ENCODE measurements at places on chromosomes 2 and 18. TPM values are rescaled to one million over a fixed set of nuclear protein-coding genes. Genes with fewer than 3 reads are reported as not detected.

Gene PLEK
- not detected for total RNA-seq

DNA sequence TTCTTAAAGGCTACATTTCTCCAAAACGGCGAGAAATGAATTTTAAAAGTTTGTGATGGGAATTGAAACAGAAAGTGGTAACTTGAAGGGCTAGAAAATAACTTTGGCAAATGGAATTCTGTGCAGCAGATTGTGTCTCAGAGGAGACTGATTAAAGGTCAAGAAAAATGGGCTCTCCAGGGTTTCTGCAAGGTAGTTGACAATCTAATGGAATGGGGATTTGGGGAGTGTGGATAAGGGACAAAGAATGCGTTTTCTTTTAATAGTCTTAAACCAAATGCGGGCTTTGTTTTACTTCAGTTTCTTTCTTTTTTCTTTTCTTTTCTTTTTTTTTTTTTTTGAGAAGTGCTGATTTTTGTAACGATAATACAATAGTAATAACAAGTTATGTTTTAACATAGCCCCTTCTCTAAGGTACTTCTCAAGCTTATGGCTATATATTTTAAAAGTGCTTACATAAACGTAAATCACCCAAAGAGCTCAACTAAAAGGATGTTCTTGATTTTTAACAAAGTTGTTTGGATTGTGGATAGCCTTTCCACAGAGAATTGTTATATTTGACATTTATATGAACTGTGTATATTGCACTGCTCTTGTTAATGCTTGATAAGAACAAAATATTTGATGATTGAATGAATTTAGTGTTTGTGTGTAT, 36.6 kb downstream of the CAMKMT start:
- no peak overlapping the region for H3K27ac ChIP-seq
- H3K4me1 ChIP-seq = no peaks in the 10 kb centered on the region
- H3K36me3 ChIP-seq = no peaks in the 10 kb centered on the region
- no peak for DNase-seq
- no peak overlapping the region for H3K4me3 ChIP-seq
- no peaks in the 10 kb centered on the region for H3K27me3 ChIP-seq

DNA sequence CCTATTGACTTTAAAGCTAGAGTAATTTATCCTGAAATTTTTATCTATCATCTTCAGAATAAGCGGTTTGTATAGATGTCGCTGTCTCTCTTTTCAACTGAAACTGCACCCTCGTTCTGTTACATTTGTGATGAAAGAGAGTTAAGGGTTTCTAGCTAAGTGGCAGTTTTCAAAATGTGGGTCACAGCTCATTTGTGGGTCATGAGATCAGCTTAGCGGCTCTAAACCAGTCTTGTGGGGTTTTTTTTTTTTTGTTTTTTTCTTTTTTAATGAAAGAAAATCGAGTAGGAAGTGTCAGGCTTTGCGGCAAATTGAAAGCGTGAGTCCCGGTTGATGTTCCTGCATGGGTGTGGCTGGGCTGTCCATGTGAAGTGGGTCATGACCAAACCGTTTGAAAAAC, 31.2 kb downstream of the SALL3 start:
- no peak overlapping the region for H3K27ac ChIP-seq
- no peak for DNase-seq
- H3K4me3 ChIP-seq = no peak overlapping the region

DNA sequence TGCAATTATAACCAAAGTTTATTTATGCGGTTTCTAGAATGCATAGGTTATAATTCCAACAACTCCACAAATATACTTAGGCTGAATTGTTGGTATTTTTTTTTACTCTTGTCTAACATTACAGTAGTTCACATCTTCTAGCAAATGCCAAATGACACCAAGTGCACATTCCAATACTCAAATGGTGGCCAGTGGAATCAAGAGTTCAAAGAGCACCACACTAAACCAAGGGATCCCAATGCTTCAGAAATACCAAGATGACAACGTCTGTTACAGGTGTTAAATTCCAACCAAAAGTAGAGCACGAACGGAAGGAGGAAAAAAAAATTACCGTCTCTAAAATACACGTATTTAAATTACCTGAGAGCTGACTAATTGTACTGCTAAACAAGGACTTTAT, 136.2 kb downstream of the TMEM247 start:
- H3K4me1 ChIP-seq = peaks cover 33% of the 10 kb centered on the region
- H3K36me3 ChIP-seq = peaks cover 7% of the 10 kb centered on the region
- DNase-seq = no peak

Gene GLI2
- total RNA-seq = 49.1 TPM

- no peaks in the 10 kb centered on the region for H3K36me3 ChIP-seq
- no peak overlapping the region for H3K4me3 ChIP-seq
- peaks cover 26% of the 10 kb centered on the region for H3K4me1 ChIP-seq
- peaks cover 28% of the 10 kb centered on the region for H3K27me3 ChIP-seq
- no peak for DNase-seq
These were observed 8.2 kb upstream of the KCTD1 start for GRCh38 chr18:26556573-26556972.

- no peak overlapping the region for H3K4me3 ChIP-seq
- H3K36me3 ChIP-seq = no peaks in the 10 kb centered on the region
- H3K4me1 ChIP-seq = peaks cover 1% of the 10 kb centered on the region
- H3K27ac ChIP-seq = no peak overlapping the region
These were observed 24.7 kb upstream of the IL37 start for GRCh38 chr2:112886291-112886690.

Gene CD302
- total RNA-seq = 1.0 TPM

- no peaks in the 10 kb centered on the region for H3K4me1 ChIP-seq
- no peaks in the 10 kb centered on the region for H3K27me3 ChIP-seq
- H3K36me3 ChIP-seq = peaks cover 8% of the 10 kb centered on the region
- H3K4me3 ChIP-seq = no peak overlapping the region
- H3K27ac ChIP-seq = no peak overlapping the region
These were observed 320.9 kb upstream of the FSIP2 start for GRCh38 chr2:185417688-185418087.

- H3K4me3 ChIP-seq = no peak overlapping the region
- H3K4me1 ChIP-seq = peaks cover 33% of the 10 kb centered on the region
- DNase-seq = no peak
- no peak overlapping the region for H3K27ac ChIP-seq
- H3K36me3 ChIP-seq = no peaks in the 10 kb centered on the region
These were observed 54.0 kb downstream of the SCG2 start for GRCh38 chr2:223548194-223548593.

GRCh38 chr2:174335254-174335987, 667 bp downstream of the SP9 start:
- peaks cover 97% of the 10 kb centered on the region for H3K27me3 ChIP-seq
- H3K4me3 ChIP-seq = peak overlapping the region; percentile 88
- peaks cover 3% of the 10 kb centered on the region for H3K36me3 ChIP-seq
- no peak overlapping the region for H3K27ac ChIP-seq
- peak; percentile 22 for DNase-seq

Gene DSC2
- total RNA-seq = 10.2 TPM

- DNase-seq = no peak
- no peaks in the 10 kb centered on the region for H3K27me3 ChIP-seq
- H3K4me1 ChIP-seq = peaks cover 54% of the 10 kb centered on the region
- no peak overlapping the region for H3K4me3 ChIP-seq
- peaks cover 2% of the 10 kb centered on the region for H3K36me3 ChIP-seq
- H3K27ac ChIP-seq = peak overlapping the region; percentile 9
These were observed 44.8 kb downstream of the ARL4C start for GRCh38 chr2:234451852-234452625.

GRCh38 chr2:226973816-226974215, 138.0 kb downstream of the RHBDD1 start:
- no peak for DNase-seq
- H3K27me3 ChIP-seq = no peaks in the 10 kb centered on the region
- peaks cover 3% of the 10 kb centered on the region for H3K36me3 ChIP-seq
- H3K27ac ChIP-seq = no peak overlapping the region
- H3K4me1 ChIP-seq = peaks cover 32% of the 10 kb centered on the region

DNA sequence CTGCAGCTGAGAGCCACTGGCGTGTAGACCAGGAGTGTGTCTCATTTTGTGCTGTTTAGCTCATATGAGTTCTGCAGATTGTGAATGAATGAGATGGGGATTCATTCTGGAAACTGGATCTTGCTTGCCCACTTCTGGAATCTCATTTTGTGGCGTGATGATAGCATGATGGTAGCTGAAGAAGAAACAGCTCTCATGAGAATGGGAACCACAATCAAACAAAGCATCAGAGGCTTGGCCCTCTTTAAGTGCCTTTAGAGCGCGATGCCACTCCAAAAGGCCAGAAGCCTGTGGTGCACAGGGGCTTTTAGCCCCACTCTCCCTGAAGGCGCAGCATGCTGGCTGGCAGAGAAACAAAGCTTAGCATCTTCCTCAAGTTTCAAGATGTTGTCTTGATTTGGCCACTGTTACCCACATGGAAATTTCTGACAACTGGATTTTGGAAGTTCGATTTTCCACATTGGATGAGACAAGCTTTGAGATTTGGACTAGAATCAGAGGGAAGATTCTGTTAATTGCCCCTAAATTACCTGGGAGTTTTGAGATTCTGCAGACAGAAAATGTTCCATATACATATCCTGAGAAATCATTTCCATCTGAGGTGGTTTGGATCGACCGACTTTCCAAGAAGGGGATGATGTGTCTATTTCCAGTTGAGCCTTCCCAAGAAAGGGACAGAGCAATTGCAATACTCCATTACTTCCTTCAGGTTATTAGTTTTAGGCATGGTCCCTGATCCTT, 234.5 kb downstream of the VAPA start:
- H3K27me3 ChIP-seq = no peaks in the 10 kb centered on the region
- H3K4me1 ChIP-seq = peaks cover 11% of the 10 kb centered on the region
- H3K27ac ChIP-seq = no peak overlapping the region
- DNase-seq = no peak

Gene RAX
- not detected for total RNA-seq

- no peak overlapping the region for H3K4me3 ChIP-seq
- no peaks in the 10 kb centered on the region for H3K36me3 ChIP-seq
- no peaks in the 10 kb centered on the region for H3K27me3 ChIP-seq
These were observed 23.8 kb upstream of the ASPRV1 start for GRCh38 chr2:69985216-69985615.

- peaks cover 13% of the 10 kb centered on the region for H3K36me3 ChIP-seq
- H3K4me1 ChIP-seq = peaks cover 38% of the 10 kb centered on the region
- DNase-seq = no peak
- no peak overlapping the region for H3K4me3 ChIP-seq
These were observed 36.5 kb downstream of the GPD2 start for GRCh38 chr2:156472686-156473085.

- no peak for DNase-seq
- peaks cover 3% of the 10 kb centered on the region for H3K36me3 ChIP-seq
- no peak overlapping the region for H3K27ac ChIP-seq
These were observed 24.5 kb downstream of the CYP27A1 start for GRCh38 chr2:218806346-218806978.

GRCh38 chr2:197706839-197707207, 1.7 kb downstream of the MARS2 start:
- peaks cover 44% of the 10 kb centered on the region for H3K4me1 ChIP-seq
- H3K27me3 ChIP-seq = no peaks in the 10 kb centered on the region
- peak overlapping the region; percentile 95 for H3K4me3 ChIP-seq
- H3K27ac ChIP-seq = no peak overlapping the region
- H3K36me3 ChIP-seq = peaks cover 13% of the 10 kb centered on the region

DNA sequence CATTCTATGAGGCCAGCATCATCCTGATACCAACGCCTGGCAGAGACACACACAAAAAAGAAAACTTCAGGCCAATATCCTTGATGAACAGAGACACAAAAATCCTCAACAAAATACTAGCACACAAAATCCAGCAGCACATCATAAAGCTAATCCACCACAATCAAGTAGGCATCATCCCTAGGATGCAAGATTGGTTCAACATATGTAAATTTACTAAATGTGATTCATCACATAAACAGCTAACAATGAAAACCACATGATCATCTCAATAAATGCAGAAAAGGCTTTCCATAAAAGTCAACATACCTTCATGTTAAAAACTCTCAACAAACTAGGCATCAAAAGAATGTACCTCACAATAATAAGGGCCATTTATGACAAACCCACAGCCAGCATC, 65.3 kb downstream of the WDPCP start:
- H3K27ac ChIP-seq = no peak overlapping the region
- H3K27me3 ChIP-seq = no peaks in the 10 kb centered on the region
- peaks cover 28% of the 10 kb centered on the region for H3K36me3 ChIP-seq
- no peak overlapping the region for H3K4me3 ChIP-seq

DNA sequence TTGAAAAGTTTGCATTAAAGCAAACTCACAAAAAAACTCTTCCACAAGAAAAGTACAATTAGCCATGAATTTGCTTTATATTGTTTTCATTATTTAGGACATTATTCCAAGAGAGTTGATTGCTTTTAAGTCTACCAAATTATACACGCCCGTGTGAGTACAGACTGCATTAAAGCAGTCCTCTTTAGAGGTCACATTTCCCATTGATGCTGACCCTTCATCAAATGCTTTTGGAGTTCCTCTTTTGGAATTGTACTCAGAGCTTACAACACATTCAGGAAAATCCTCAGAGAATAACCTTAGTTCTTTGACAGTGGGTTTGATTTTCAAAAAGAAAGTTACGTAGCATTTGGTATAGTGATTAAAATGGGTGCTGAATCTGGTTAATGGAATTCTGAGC, 256.1 kb downstream of the CDH2 start:
- no peaks in the 10 kb centered on the region for H3K36me3 ChIP-seq
- H3K27ac ChIP-seq = peak overlapping the region; percentile 37
- no peaks in the 10 kb centered on the region for H3K27me3 ChIP-seq
- peaks cover 41% of the 10 kb centered on the region for H3K4me1 ChIP-seq

- no peak overlapping the region for H3K27ac ChIP-seq
- no peak for DNase-seq
- no peaks in the 10 kb centered on the region for H3K27me3 ChIP-seq
- no peak overlapping the region for H3K4me3 ChIP-seq
These were observed 44.0 kb upstream of the CHMP1B start for GRCh38 chr18:11807233-11807632.

- no peak overlapping the region for H3K4me3 ChIP-seq
- DNase-seq = no peak
- H3K36me3 ChIP-seq = no peaks in the 10 kb centered on the region
- H3K4me1 ChIP-seq = peaks cover 7% of the 10 kb centered on the region
These were observed 124.0 kb downstream of the NRP2 start for GRCh38 chr2:205806143-205806905.

Gene NTSR2
- not detected for total RNA-seq

- H3K4me3 ChIP-seq = no peak overlapping the region
- no peak for DNase-seq
- no peak overlapping the region for H3K27ac ChIP-seq
- H3K4me1 ChIP-seq = peaks cover 3% of the 10 kb centered on the region
These were observed 14.1 kb upstream of the ZDBF2 start for GRCh38 chr2:206260188-206261012.

- DNase-seq = no peak
- H3K27me3 ChIP-seq = no peaks in the 10 kb centered on the region
- no peak overlapping the region for H3K4me3 ChIP-seq
- H3K36me3 ChIP-seq = no peaks in the 10 kb centered on the region
- no peak overlapping the region for H3K27ac ChIP-seq
These were observed 154.8 kb downstream of the TGIF1 start for GRCh38 chr18:3604498-3605408.

- H3K4me1 ChIP-seq = no peaks in the 10 kb centered on the region
- H3K27me3 ChIP-seq = peaks cover 7% of the 10 kb centered on the region
- no peaks in the 10 kb centered on the region for H3K36me3 ChIP-seq
- no peak overlapping the region for H3K27ac ChIP-seq
These were observed 11.6 kb downstream of the CROCC2 start for GRCh38 chr2:240917684-240918257.

Data from neural crest cell (in vitro differentiated cells).